Urothelium cell line (cell line): ENCODE measurements at places on chromosomes 12 and 14.
A peak's percentile ranks its signal among the peaks of the same experiment; 100 is the strongest.

DNA sequence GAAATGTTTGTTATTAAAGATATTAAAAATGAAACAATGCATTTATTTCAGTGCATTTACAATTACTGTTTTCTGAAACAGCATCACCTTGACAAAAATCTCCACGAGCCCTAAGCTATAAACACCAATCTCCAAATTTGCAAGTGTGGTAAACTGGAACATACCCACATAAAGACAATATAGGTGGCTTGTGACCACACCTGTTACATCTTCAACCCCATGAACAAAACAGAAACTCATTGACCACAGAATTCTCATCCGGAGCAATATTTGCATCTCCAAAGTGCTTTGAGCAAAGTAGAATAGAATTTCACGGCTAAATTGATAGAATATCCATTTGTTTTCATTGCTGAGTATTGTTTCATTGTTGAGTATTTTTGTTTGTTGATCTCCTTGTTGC, 375.2 kb upstream of the FLRT2 start:
- no peak for DNase-seq

DNA sequence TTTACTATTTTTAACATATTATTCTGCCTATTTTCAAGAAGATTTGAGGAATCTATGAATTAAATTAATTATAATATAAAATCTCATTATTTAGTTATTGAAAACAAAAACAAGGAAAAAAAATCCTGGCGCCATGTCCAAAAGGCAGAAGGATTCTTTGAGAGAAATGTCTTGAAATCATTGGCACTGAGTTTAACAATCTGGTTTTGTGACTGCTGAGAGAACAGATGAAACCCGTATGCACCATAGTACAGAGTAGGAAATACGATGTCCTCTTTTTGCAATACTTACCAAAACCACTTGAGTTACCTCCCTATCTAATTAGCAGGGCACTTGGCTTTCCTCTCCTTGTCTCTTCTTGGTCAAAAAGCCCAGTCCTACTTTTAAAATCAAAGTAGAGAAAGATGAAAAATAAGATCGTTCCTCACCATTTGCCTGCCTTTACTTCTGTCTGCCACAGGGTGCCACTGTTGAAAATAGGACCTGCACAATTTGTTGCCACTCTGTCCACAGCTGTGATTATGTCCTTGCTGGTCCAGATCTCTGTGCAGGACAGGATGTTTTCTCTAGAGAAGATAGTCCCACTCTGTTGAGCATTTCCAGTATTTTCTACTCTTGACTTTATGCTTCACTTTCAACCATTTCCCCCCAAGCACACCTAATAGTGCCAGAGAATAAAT, 179.7 kb downstream of the PDZRN4 start:
- peak; percentile 9 for DNase-seq

GRCh38 chr12:65279369-65280112, 1.1 kb downstream of the MSRB3 start:
- peak; percentile 74 for DNase-seq

- DNase-seq, result peak; percentile 91
These were observed 26.0 kb upstream of the SMUG1 start for GRCh38 chr12:54214553-54215406.

GRCh38 chr12:54189198-54189539, 384 bp upstream of the SMUG1 start:
- DNase-seq, result no peak

GRCh38 chr12:58919231-58920101, 838 bp downstream of the LRIG3 start:
- peak; percentile 40 for DNase-seq

DNA sequence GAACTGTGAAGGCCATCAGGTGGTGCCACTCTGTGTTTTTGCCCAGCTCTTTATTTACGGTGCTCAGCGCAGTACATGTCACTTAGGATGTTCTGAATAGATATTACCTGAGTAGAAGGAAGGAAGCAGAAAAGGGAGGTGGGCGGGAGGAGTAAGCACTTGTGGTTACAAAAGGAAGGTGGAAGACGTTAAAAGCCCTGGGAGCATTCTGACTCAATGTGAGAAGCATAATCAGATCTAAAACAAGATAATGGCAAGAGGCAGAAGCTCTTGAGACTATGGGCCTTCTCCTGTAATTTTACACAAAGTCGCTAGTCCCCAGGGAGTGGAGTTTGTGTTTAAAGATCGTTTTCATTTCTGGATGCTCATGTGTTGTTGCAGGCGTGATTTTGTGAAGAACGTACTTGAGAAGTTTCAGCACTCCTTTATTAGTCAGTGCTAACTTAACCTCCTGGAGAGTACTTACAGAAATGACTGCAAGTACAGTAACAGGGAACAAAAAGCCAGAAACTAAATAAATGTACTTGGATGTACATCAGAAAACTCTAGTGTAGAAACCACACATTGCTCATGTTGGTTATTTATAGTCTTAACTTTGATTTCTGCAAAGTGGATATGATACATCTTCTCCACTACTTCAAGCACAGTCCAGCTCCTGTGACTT, 1523.5 kb downstream of the AACS start:
- no peak for DNase-seq

- DNase-seq, result no peak
These were observed 114.1 kb downstream of the RFLNA start for GRCh38 chr12:124408822-124409517.

DNA sequence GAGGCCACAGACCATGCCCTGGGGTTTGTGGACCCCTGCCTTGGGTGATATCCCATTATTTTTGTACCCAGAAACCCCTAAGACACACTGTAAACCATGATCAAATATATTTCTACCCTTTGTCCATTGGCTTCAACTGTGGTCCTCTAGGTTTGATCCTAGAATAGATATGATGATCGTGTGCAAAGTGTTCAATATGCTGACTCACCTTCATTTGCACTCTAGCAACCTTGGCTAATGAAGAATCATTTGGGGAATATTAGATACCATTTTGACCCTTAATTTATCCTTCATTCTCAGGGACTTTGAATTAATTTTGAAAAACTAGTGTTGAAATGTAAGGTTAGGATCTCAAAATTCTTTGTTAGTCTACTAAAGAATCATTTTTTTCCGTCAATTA, 73.1 kb upstream of the RAP1B start:
- no peak for DNase-seq

GRCh38 chr12:23686095-23686494, 263.4 kb downstream of the SOX5 start:
- DNase-seq, result no peak

- DNase-seq, result peak; percentile 62
These were observed 46.4 kb upstream of the PLXNC1 start for GRCh38 chr12:94101738-94102660.

- DNase-seq, result no peak
These were observed 154.1 kb downstream of the BTG1 start for GRCh38 chr12:91991399-91992187.

GRCh38 chr12:24049728-24050127, 100.3 kb upstream of the SOX5 start:
- no peak for DNase-seq

DNA sequence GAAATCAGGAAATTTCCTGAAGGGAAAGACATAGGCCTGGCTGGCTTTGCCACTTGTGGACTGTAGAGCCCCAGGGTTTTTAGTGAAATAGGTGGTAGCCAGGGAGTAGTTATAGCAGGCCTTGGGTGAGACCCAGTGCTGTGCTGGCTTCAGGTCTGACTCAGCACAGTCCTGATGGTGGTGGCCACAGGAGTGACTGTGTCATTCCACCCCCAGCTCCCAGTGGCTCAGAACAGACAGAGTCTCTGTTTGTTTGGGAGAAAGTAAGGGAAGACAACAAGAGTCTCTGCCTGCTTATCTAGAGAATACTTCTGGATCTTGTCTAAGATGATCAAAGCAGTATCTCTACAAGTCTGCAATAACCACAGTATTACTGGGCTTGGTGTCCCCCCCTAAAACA, 27.5 kb upstream of the OR6J1 start:
- DNase-seq, result no peak
